AG04449 (cell line): ENCODE measurements at places on chromosomes 5 and 9.

- no peak for DNase-seq
Measured at GRCh38 chr5:60649288-60649917, 50.6 kb downstream of the DEPDC1B start.

GRCh38 chr5:90921418-90921973 is 362.9 kb downstream of the ADGRV1 start:
- no peak for DNase-seq

- DNase-seq = no peak
Measured at GRCh38 chr5:989961-990530, 18.6 kb upstream of the NKD2 start.

- DNase-seq = no peak
Measured at GRCh38 chr9:35518981-35519679, 29.2 kb downstream of the RUSC2 start.

- no peak for DNase-seq
Measured at GRCh38 chr9:117992006-117992405, 287.8 kb downstream of the TLR4 start.

DNA sequence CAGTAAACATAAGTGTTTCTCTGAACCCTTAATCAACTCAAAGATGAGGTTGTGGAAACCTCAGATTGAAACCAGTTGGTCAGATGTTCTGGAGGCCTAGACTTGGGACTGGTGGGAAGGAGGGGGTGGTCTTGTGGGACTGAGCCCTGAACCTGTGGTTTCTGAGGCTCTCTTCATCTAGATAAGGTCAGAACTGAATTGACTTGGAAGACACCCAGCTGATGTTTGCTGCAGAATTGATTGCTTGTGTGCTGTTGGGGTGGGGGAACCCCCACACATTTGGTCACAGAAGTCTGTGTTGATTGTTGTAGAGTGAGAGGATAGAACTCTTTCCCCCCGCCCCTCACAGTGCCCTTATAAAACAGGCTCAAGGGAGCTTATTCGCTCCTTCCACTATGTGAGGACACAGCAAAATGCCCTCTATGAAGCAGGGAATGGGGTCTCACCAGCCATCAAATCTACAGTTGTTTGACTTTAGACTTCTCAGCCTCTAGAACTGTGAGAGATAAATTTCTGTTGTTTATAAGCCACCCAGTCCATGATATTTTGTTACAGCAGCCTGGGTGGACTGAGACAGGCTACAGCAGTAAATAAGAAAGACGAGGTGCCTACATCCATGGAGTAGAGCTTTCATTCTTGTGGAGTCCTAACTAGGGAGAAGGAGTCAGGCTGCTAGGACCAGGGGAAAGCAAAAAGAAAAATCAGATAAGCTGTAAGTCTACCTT is 25.7 kb upstream of the UGCG start:
- DNase-seq = no peak
